NCI-H1436 treated with DMSO at 0.1 percent for 48 hours (cell line): ENCODE measurements at places on chromosomes 1 and 21.

DNA sequence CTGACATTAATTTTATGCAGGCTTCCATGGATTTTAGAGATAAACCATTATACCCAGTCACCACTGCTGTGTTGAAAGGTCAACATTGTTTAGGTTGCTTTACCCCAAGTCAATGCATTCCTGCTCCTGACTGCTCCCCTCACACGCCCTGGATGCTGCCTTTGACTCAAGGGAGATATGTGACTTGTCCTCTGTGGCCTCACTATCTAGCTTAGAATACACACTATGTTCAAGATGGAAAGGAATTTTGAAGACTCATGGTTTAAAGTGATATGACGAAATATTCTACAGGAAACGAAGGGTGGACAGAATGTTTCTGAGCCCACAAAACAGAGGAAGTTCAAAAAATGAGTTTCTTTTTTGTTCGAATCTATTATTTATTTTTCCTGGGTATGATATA, 170.4 kb upstream of the NR5A2 start:
- no peak for DNase-seq

DNA sequence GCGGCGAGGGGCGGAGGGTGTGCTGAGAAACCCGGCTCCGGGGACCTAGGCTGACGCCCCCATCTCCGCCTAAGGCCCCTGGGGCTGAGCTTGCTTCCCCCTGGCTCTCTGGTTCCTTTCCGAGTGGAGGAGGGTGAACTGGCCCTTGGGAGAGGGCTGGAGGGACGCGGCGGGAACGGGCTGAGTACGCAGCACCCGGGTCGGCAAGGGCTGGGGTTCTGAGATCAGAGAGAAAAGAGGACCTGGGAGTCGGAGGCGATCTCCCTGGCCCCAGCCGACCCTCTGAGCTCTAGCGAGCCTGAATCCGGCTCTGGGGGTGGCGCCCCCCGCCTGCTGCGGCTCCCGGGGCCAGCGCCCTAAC, 270.8 kb downstream of the FOXD2 start:
- DNase-seq: no peak

- DNase-seq: no peak
These were observed 373.4 kb downstream of the USH2A start for GRCh38 chr1:216049741-216050430.

GRCh38 chr21:45324489-45325205, 37.0 kb upstream of the POFUT2 start:
- DNase-seq: no peak

- DNase-seq: no peak
These were observed 5.6 kb downstream of the AIRE start for GRCh38 chr21:44291078-44291935.

- no peak for DNase-seq
These were observed 5.6 kb upstream of the S100A7 start for GRCh38 chr1:153465811-153466636.

- DNase-seq: no peak
These were observed 37.6 kb downstream of the EYA3 start for GRCh38 chr1:28050776-28051175.

DNA sequence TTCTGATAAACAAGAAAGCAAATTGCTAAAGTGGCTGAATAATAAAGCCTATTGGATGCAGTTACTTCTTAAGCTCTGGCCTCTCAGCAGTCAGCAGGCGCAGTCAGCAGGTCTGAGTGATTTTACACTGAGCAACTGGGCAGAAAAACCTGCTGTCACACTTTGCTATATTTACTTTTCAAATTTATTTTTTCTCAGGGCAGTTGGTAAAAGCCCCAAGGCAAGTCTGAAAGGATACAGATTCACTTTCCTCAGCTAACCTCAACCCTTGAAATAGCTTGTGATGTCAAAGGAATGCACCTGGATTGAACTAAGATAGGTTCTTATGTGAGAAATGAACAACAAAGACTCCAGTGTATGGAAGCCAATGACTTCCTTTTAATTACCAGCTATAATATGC, 34.0 kb downstream of the ATP5PF start:
- DNase-seq: no peak

- DNase-seq: no peak
These were observed 68.4 kb downstream of the GDAP2 start for GRCh38 chr1:117860896-117861610.

DNA sequence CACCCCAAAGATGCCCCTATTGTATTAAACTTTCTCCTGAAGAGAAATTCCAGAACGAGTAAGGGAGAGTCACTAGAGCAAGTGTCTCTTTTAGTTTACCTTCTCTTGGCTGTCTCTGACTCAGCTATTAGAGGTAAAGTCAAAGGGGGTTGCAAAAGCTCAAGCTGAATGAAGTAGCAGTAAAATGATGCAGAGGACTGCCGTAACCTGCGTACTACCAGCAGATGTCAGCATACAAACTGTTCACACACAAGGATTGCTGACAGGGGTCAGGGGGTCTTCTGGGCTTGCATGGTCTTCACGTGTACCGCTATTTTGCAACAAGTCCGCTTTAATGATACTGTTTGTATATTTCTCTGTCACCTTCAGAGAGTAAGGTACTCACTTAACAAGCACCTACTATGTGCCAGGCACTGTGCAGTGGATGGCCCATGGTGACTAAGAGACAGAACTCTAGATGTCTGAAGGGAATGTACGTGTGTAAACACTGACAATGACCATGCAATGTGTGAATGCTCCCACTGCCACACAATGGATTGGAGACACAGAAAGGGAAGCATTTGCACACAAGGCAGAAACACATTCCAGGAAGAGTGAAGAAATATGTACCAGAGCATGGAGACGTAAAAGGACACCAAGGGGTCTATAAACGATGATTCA, 34.9 kb downstream of the CHML start:
- no peak for DNase-seq

DNA sequence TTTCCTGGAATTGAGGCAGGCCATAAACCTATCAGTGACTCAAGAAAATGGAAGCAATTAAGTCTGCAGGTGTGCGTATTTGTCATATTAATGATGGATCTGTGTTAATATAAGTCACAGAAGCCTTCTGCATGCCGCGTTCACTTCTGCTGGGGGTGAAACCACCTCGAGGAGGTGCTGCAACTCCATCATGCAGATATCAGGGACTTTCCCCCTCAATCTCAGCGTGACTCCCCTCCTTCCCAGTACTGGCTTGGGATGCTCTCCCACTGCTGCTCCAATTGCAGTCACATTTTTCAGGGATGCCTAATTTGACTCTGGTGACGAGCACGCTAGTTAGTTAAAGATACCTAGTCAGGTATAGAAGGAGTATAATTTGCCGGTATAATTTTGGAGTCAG, 87.5 kb downstream of the ASTN1 start:
- no peak for DNase-seq

GRCh38 chr1:162774007-162774406, 16.5 kb upstream of the HSD17B7 start:
- no peak for DNase-seq

- DNase-seq: no peak
These were observed 154.7 kb upstream of the KCNK2 start for GRCh38 chr1:214927796-214928195.

GRCh38 chr1:20480243-20480944, 5.6 kb downstream of the CAMK2N1 start:
- DNase-seq: no peak

GRCh38 chr1:109891930-109892329, 18.7 kb upstream of the CSF1 start:
- DNase-seq: no peak

- DNase-seq: no peak
These were observed 75.7 kb upstream of the WLS start for GRCh38 chr1:68308034-68308433.

DNA sequence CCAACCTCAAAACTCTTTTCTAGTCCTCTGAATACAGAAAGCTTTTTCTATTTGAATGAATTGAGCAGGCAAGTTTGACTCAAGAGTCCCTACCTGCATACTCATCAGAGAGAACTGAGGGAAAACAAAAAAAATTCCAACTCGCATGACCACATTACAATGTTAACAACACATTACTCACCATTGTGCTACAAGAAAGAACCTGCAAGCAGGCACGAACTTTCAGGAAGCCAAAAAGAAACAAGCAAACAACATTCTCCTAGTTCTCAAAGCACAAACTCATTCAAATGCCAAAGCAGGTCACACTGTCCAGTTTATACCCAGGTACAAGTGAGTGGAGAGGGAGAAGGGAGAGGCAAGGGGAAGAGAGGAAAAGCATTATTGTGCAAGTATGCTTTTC, 14.6 kb downstream of the OTUD7B start:
- DNase-seq: no peak

- no peak for DNase-seq
These were observed 223.0 kb downstream of the PLA2G4A start for GRCh38 chr1:187051618-187052232.

DNA sequence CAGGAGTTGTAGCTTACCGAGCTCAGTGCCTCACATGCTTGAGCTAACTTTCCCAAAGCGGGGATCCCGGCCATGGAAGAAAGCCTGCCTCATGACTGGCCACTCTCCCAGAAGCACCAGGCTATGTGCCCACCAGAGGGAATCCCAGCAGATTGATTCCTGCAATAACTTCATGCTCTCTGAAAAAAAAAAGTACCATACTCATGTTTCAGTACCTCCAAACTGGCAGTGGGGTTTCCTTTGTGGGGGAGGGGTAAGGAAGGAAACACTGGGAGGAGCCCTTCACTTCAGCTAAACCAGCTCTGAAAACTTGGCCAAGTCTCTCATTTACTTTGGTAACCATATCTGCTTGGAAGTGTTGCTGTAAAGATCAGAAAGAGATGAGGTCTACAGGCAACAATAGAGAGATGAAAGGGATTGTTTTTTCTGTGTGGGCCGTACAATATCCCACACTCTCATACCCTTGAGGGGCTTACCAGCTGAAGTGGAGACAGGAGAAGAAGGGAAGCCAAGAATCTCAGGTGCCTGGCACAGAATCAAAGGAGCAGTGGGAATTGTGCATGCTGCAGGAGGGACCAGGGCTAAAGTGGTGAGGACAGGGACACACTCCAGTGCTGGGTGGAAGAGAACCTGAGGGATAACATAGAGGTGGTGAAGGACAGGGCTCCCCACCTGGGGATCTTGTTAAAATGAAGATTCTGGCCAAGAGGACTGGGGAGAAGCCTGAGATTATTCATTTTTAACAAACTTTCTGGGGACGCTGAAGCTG, 42.4 kb upstream of the TACSTD2 start:
- no peak for DNase-seq

DNA sequence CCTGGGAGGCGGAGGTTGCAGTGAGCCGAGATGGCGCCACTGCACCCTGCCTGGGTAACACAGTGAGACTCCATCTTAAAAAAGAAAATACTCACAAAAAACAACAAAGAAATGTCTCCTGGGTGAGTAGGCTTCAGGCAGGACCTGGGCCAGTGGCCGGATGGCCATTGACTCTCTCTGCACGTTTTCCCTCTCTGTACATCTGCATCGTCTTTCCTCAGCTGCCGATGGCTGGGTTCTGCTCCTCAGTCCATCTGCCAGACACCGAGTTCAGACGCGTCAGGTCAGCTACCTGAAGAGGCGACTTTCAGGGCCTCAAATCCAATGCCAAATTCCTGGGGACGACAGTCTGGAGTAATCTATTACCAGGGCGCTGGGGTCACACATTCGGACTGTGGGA, 199.3 kb downstream of the CAMTA1 start:
- DNase-seq: no peak

DNA sequence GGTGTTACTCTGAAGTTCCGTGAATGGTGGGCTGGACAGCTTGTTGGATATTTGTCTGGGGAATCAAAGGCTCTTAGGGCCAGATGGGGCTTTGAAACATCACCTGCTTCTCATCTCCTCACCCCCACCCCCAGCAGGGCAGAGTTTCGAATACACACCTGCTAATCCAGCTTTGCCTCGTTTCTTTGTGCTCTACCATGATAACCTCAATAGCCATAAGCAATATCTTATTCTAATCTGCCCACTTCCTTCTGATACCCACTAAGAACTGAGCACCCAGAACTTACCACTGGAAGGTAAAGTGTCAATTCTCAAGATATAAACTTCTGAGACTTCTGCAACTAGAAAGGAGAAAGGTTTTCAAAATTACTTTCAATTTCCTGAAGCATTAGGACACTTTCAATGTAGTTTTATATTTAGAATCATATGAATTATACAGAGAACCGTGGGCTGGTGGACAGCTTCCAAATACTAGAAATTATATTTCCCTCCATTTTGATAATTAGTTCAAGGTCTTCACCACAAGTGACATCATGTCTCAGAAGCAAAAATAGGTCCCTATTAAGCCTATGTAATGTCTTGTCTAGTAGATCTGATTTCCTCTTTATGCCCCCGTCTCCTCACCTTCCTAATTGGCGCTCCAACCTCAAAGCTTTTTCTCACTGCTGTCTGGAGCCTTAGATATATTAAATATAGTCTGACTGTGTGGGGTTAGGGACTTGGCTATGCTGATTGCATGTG, 64.4 kb upstream of the NEK2 start:
- DNase-seq: no peak

DNA sequence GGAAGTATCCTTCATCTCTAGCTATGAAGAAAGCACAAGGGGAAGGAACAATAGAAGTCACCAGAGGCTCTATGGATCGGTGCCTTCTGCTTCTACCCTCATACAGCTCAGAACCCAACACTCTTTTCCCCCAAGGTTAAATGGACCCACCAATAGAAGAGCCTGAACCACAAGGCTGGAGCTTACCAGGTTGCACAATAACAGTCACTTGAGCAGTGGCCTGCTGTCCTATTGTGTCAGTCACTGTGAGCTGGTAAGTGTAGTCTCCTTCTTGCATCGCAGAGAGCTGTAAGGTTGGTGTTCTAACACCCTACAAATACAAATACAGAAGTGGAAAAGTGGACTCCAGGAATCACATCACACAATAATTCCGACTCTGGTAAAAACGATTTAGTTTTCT, 103.0 kb downstream of the KIAA0319L start:
- no peak for DNase-seq

DNA sequence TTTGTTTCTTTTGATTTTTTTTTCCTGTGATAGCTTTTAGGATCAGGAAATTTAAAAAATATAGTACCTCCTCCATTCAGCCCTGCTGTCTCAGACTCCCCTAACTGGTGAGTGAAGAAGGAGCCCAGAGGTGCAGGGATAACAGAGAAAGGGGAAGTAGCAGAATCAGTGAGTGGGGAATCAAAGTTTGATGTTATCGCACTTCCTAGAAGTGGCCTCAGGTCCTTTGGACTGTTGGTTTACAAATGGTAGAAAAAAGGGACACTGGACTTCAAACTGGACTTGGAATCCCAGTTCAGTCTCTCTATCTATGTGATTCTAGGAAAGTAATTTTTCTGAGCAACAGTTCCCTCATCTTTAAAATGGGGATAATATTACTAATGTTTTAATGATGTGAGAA, 99.5 kb downstream of the FGGY start:
- no peak for DNase-seq

DNA sequence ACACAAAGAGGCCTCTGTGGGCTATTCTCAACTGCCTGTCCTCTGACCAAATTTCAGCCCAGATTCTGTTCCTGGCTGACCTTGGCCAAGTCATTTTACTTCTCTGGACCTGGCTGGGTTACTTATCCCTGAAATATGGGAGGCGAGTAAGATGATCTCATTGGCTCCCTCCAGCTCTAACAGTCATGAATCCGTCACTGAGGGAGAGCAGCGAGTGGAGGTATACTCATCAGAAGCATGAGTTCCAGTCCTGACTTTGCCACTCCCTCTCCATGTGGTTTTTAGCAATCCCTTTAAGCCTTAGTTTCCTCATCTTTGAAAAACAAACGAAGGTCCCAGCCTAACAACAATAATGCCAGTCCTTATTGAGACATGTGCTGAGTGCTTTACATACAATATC, 63.5 kb downstream of the CCDC185 start:
- no peak for DNase-seq
